ENCODE measurements at places on chromosomes 11 and 22.
A peak's percentile ranks its signal among the peaks of the same experiment; 100 is the strongest.

- DNase-seq, result peak; percentile 47
Measured at GRCh38 chr11:71977743-71978418, 20.8 kb upstream of the IL18BP start.

DNA sequence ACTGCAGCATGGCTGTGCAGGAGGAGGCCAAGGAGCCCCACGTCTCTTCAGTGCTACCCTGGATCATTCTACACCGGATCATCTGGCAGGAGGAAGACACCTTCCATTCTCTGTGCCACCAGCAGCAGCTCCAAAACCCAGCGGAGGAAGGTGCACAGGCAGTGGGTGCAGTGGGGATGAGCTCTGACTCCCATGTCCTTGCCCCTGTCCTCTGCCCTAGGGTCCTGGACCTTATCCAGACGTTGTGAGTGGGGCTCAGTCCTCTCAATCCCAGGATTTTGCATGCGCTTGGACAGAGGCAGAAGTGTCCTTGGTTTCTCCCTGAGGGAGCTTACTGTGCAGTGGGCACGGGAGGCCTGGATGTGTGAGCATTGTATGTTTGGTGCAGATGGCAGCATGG, 61.3 kb downstream of the CABIN1 start:
- DNase-seq, result no peak

GRCh38 chr11:120151536-120151935, 13.6 kb upstream of the TRIM29 start:
- no peak for DNase-seq

GRCh38 chr22:39466228-39467006, 9.6 kb downstream of the MGAT3 start:
- no peak for DNase-seq

DNA sequence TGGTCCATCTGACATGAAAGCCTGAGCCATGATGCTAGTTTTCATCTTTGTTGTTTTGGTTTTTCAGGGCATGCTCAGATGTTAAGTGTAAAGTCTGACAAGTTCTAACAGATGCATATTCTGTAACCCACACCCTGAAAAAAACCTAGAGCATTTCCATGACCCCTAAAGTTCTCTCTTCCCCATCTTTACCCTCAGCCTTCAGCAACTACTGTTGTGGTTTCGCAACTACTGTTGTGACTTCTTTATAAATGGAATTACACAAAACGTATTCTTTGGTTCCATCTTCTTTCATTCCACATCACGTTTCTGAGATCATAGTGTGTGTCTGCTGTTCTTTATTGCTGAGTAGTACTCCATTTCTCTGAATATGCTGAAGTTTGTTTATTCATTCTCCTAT, 65.1 kb upstream of the LDLRAD3 start:
- DNase-seq, result no peak

DNA sequence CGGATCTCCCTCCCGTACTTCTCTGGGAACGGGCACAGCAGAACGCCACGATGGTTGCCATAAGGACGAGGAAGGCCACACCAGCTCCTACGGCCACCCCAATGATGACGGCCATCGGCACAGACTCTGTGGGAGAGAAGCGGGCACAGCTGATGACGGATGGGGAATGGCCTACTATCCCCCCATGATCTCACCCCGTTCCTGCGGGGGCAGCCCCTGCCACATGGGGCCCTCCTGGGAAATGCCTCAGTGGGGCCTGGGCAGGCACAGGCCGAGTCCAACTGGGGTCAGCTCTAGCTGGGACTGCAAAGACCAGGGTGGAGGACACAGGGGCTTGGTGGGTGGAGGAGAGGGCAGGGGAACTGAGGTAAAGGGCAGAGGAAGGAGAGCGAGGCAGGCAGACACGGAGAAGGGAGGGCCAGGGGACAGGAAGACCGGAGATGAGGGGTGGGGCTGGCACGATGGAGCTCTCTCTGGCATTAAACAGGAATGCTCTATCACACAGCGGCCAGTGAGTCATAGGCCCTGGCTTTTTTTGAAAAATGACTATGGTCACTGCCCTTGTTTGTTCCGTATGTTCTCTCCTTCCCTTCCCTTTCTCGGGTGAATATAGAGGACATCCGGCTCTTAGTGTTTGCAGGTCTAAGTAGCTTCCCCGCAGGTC, 76.0 kb downstream of the ST3GAL4 start:
- no peak for DNase-seq

DNA sequence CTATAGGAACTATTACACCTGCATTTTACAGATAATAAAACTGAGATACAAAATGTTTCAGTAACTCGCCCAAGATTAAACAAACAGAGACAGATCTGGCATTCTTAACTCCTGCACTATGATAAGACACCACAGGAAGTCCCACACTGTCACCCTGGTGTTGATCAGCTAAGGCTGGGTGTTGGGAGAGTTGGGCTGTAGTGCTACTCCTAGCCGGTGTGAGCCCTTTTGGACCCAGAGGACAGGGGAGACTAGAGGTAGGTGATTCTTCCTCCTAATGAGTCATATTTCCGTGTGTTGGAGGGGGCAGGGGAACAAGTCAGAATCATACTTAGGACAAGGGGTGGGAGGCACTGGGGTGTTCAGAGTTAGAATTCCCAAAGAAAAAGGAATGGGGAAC, 353.2 kb upstream of the TENM4 start:
- no peak for DNase-seq

DNA sequence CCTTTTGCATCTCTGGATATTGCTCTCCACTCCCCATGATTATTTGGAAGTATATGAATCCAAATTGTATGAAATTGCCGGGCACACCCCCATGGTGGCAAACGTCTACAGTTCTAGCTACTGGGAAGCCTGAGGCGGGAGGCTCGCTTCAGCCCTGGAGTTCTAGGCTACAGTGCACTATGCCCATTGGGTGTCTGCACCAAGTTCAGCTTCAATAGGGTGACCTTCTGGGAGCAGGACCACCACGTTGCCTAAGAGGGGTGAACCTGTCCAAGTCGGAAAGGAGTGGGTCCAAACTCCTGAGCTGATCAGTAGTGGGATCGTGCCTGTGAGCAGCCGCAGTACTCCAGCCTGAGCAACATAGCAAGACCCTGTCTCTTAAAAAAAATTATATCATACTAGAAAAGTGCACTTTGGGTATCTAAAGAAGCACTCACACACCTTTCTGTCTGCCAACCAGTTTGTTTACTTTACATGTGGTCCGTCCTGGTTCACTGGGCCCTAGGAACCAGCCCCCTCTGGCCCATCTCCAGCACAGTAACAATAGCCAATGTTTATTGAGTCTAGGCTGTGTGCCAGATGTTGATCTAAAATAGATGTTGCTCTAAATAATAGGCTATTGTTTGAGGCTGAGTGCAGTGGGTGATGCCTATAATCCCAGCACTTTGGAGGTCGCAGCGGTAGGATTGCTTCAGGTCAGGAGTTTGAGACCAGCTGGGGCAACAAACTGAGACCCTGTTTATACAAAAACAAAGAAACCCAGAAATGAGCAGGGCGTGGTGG, 16.4 kb upstream of the KAT5 start:
- DNase-seq, result no peak

DNA sequence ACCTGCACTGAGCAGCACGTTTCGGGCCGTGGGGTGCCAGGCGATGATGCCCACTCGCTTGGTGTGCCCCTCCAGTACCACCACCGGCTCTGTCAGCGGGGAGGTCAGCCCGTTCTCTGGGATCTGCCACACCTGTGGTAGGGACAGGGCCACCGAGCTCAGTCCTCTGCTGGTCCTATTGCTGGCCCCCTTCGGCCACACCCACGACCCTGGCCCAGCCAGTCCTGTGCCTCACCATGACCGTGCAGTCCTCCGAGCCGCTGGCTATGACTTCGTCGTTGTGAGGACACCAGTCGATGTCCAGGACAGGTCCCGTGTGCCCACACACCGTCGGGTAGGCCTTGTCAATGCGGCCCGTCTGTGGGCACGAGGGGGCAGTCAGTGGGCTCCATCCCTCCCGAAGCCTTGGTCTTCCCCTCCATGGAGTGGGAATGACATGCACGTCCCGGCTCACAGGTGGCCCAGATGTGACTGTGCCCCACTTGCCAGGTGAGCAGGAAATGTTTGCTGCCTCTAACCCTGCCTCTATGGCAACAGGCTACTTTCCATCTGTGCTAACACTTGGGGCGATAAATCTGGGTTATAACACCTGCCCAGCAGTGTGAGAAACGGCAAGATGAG, 1.4 kb downstream of the CORO1B start:
- no peak for DNase-seq

DNA sequence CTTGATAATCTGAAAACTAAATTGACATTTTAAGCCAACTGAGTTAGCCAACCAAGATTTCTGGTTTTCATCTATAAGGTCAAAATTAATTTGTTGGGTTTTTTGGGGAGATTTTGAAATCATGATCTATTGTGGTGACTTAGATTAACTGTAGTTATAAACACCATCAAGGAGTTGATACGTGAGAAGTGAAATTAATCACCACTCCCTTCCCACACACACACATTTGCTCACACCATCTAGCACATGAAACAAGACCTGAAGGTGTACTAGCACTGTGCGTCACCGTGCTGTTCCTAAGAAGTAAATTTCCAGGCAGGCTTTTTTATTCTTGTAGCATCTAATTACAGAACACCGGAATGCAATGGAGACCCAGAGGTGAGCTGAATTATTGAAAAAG, 2.1 kb downstream of the OR5B21 start:
- no peak for DNase-seq

- no peak for DNase-seq
Measured at GRCh38 chr11:71340086-71340606, 87.8 kb upstream of the SHANK2 start.

- DNase-seq, result no peak
Measured at GRCh38 chr22:19674129-19674928, 40.0 kb upstream of the SEPTIN5 start.

- no peak for DNase-seq
Measured at GRCh38 chr11:118636569-118637290, 29.3 kb downstream of the PHLDB1 start.

- no peak for DNase-seq
Measured at GRCh38 chr11:64969209-64969608, 2.7 kb downstream of the MAJIN start.

DNA sequence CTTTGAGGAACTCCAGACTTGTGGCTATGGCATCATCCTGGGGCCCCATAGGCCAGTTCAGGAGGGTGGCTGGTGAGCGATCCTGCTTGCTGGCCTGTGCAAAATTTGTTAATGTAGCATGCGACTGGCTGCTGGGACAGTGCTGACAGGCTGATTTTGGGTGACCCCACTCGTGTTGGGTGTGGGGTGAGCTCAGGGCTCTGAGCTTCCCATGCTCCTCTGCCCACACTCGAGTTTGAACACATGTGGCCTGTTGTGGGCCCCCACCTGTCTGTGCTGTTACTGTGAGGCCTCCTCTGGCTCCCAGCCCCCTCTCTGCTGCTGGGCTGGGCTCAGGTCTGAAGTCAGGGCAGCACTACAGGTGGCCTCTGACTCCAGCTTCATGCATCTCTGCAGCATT, 64.4 kb upstream of the MYEOV start:
- no peak for DNase-seq

- no peak for DNase-seq
Measured at GRCh38 chr22:23118647-23119493, 22.9 kb downstream of the RSPH14 start.

- DNase-seq, result no peak
Measured at GRCh38 chr11:45264839-45265515, 21.2 kb downstream of the SYT13 start.
